ENCODE measurements at places on chromosomes 1 and 21.

GRCh38 chr1:230167419-230167852, 100.4 kb downstream of the GALNT2 start:
- peak; percentile 23 for DNase-seq

DNA sequence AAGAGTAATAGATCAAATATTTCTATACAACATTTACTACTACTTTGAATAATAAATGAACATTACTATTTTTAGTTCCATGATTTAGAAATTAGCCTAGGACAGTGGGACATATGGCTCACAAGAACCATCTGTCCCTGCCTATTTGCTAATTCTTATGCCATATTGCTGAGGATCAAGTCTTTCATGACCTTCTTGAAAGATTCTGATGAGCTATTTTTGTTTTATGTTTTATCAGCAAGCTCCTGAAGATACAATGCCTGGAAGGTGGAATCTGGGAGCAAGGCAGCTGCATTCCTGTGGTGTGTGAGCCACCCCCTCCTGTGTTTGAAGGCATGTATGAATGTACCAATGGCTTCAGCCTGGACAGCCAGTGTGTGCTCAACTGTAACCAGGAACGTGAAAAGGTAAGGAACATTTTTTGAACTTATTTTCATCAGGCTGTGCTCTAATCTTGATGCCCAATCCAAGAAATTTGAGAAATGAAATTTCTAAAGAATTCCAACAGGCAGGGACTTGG, 326.7 kb downstream of the PAPPA2 start:
- DNase-seq, result no peak

GRCh38 chr1:36080236-36080635, 3.7 kb upstream of the TEKT2 start:
- DNase-seq, result no peak

- no peak for DNase-seq
Measured at GRCh38 chr1:55067022-55067778, 27.9 kb downstream of the PCSK9 start.

DNA sequence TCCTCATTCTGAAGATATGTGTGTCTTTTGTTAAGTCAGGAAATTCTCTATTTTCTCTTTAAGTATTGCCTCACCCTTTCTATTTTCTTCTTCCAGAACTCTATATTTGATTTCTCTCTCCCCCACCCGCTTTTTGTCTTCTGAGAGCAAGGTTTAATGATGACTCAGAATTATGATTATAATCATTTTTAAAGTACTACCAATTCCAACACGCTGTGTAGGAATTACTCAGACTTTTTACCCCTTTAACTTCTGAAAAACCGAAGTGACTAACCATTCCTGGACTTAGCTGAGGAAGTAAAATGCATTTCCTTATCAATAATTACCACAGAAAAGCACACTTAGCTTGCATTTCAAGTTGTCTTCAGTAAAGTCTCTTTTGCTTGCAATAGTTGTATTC, 20.8 kb upstream of the SCYL3 start:
- DNase-seq, result no peak
